ENCODE measurements at places on chromosomes 6 and 20.

DNA sequence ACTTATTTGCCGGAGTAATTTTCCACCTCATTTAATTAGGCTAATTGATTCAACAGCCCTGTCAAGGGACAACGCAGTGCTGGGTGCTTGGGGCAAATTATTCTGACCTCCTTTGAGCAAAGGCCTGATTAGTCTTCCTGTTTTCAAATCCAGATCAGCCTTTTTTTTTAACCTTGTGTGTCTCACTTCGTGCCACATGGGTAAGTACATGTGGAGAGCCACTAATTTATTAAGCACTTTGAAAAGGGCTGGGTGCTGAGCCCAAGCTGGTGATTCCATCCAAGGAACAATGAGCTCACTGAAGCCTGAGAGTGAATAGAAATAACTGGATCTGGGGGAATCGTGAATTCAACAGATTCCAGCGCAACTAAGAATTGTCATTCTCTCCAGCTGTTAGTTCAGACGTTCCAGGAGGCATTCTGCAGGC, 229.3 kb downstream of the CLIC5 start:
- no peaks in the 10 kb centered on the region for H3K27me3 ChIP-seq
- no peak overlapping the region for H3K4me3 ChIP-seq
- DNase-seq, result no peak
- peaks cover 1% of the 10 kb centered on the region for H3K36me3 ChIP-seq
- H3K4me1 ChIP-seq, result peaks cover 10% of the 10 kb centered on the region

DNA sequence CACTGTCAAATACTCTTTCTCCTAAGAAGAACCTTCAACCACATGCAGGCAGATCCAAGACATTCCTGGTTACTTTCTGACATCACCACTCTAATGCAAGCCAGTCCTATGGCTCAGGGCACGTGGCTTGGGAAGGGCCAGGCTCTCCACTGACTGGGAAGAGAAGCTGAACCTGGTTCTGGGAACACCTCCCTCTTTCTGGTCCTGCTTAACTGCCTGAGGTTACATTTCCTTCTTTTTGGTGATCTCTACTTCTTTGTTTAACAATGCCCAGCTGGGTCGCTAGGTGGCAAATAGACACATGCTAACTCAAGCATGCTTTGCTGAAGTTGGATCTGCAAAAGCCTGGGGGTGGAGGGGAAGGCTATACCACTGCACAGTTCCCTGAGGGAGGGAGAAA, 249.8 kb downstream of the GMDS start:
- no peak for DNase-seq
- no peak overlapping the region for H3K4me3 ChIP-seq
- no peaks in the 10 kb centered on the region for H3K27me3 ChIP-seq
- H3K27ac ChIP-seq, result no peak overlapping the region

DNA sequence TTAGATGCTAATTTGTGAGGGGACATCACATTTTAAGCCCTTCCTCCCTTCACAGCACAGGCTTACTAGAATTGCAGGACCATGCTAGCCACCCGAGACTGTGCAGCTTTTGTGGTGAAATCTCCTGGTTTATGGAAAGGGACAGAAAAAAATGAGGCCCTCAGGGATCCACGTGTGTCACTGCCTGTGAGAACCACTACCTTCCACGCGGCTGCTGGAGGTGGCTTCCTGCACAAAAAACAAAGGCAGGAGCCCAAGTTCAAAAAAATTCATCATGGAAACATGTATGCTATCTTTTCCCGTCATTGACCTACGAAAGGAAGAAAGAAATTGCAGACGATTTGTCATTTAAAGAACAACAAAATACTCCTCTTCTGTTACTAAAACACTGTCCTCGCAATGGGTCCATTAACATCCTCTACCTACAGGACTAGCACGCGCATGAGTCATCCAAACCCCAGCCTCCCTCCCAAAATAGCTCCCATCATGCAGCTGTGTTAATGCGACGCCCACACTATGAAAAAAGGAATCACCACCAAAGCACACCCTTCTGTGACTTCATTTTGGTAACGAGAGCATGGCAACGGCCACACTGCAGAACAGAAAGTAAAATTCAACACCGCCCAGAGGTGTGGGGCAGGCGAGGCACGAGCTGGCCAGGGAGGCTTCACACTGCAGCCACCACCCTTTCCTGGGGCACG, 45.7 kb downstream of the RAMACL start:
- H3K4me3 ChIP-seq, result peak overlapping the region; percentile 74
- no peaks in the 10 kb centered on the region for H3K36me3 ChIP-seq
- peak; percentile 62 for DNase-seq
- no peaks in the 10 kb centered on the region for H3K27me3 ChIP-seq
- no peak overlapping the region for H3K27ac ChIP-seq

- no peak for DNase-seq
- H3K27me3 ChIP-seq, result no peaks in the 10 kb centered on the region
- peaks cover 86% of the 10 kb centered on the region for H3K4me1 ChIP-seq
Measured at GRCh38 chr20:3896302-3896701, 7.1 kb downstream of the PANK2 start.

- no peak overlapping the region for H3K27ac ChIP-seq
- no peaks in the 10 kb centered on the region for H3K27me3 ChIP-seq
- no peaks in the 10 kb centered on the region for H3K4me1 ChIP-seq
- no peaks in the 10 kb centered on the region for H3K36me3 ChIP-seq
- DNase-seq, result no peak
Measured at GRCh38 chr20:24827603-24828295, 121.3 kb upstream of the CST7 start.

GRCh38 chr6:133235221-133235620, 5.9 kb upstream of the EYA4 start:
- no peaks in the 10 kb centered on the region for H3K36me3 ChIP-seq
- no peak overlapping the region for H3K27ac ChIP-seq
- H3K27me3 ChIP-seq, result peaks cover 31% of the 10 kb centered on the region
- H3K4me3 ChIP-seq, result no peak overlapping the region
- H3K4me1 ChIP-seq, result no peaks in the 10 kb centered on the region

GRCh38 chr6:167497428-167498056, 172.7 kb downstream of the TTLL2 start:
- H3K4me1 ChIP-seq, result no peaks in the 10 kb centered on the region
- DNase-seq, result no peak
- no peak overlapping the region for H3K27ac ChIP-seq
- no peak overlapping the region for H3K4me3 ChIP-seq
- H3K36me3 ChIP-seq, result no peaks in the 10 kb centered on the region

- H3K36me3 ChIP-seq, result no peaks in the 10 kb centered on the region
- no peak for DNase-seq
- H3K4me3 ChIP-seq, result no peak overlapping the region
- H3K27ac ChIP-seq, result no peak overlapping the region
Measured at GRCh38 chr6:44989391-44989790, 338.7 kb upstream of the RUNX2 start.

DNA sequence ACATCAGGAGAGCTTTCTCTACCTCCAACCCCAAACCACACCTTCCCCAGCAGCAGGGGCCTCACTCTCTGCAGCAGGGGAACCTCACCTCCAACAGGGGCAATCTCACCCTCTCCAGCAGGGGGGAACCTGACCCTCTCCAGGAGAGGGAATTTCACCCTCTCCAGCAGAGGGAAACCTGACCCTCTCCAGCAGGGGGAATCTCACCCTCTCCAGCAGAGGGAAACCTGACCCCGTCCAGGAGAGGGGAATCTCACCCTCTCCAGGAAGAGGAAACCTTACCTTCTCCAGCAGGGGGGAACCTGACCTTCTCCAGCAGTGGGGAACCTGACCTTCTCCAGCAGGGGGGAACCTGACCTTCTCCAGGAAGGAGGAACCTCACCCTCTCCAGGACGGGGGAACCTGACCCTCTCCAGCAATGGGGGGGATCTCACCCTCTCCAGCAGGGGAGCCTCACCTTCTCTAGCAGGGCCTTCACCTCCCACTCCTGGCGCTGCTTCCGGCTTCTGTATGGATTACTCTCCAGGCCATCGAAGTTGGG, 3.1 kb downstream of the B3GALT4 start:
- H3K4me1 ChIP-seq, result peaks cover 36% of the 10 kb centered on the region
- peak overlapping the region; percentile 18 for H3K27ac ChIP-seq
- H3K4me3 ChIP-seq, result no peak overlapping the region

- no peaks in the 10 kb centered on the region for H3K36me3 ChIP-seq
- no peaks in the 10 kb centered on the region for H3K4me1 ChIP-seq
- no peaks in the 10 kb centered on the region for H3K27me3 ChIP-seq
- DNase-seq, result no peak
- no peak overlapping the region for H3K4me3 ChIP-seq
Measured at GRCh38 chr6:114833211-114833610, 490.4 kb upstream of the HS3ST5 start.

GRCh38 chr6:128403618-128404444, 116.6 kb downstream of the PTPRK start:
- peak overlapping the region; percentile 3 for H3K4me3 ChIP-seq
- peaks cover 14% of the 10 kb centered on the region for H3K4me1 ChIP-seq
- no peak for DNase-seq
- H3K27ac ChIP-seq, result no peak overlapping the region
- H3K36me3 ChIP-seq, result no peaks in the 10 kb centered on the region
- no peaks in the 10 kb centered on the region for H3K27me3 ChIP-seq

GRCh38 chr20:4545526-4545925, 176.2 kb upstream of the PRND start:
- no peak overlapping the region for H3K4me3 ChIP-seq
- H3K4me1 ChIP-seq, result no peaks in the 10 kb centered on the region
- no peak for DNase-seq
- H3K27me3 ChIP-seq, result peaks cover 41% of the 10 kb centered on the region
- no peaks in the 10 kb centered on the region for H3K36me3 ChIP-seq
- H3K27ac ChIP-seq, result no peak overlapping the region

DNA sequence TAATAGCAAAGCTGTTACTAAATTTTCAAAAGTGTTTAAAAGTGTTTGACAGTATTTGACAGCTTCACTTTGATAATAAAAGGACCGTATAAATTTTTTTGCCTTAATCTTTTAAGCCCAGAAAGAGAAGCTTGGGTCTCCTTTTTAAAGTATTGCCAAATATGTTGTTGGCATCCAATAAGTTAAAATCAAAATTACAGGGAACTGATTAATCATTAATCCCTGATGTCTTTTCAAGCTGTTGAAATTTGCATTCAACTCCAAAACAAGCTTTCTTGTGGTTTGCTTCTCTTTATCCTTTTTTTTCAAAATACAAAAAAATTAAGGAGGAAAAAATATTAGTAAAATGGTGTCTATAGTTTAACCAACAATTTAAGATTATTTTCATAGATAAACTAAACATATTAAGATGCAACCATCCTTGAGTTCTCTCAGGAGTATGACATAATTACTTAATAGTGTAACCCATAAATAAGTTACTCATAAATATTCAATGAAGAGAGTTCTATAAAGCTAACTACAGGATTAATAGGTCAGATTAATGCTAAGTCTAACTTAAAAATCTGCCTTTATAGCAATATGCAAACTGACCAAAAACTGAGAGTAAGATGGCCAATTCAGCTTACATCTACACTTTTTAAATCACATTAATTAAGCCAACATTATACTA, 27.0 kb upstream of the CALHM6 start:
- no peak overlapping the region for H3K27ac ChIP-seq
- H3K4me3 ChIP-seq, result no peak overlapping the region
- DNase-seq, result no peak
- H3K36me3 ChIP-seq, result no peaks in the 10 kb centered on the region
- H3K4me1 ChIP-seq, result no peaks in the 10 kb centered on the region

- H3K27ac ChIP-seq, result peak overlapping the region; percentile 9
- H3K27me3 ChIP-seq, result no peaks in the 10 kb centered on the region
- H3K4me1 ChIP-seq, result peaks cover 83% of the 10 kb centered on the region
- peak; percentile 73 for DNase-seq
- H3K36me3 ChIP-seq, result no peaks in the 10 kb centered on the region
Measured at GRCh38 chr6:159077123-159077522, 32.3 kb upstream of the TAGAP start.

DNA sequence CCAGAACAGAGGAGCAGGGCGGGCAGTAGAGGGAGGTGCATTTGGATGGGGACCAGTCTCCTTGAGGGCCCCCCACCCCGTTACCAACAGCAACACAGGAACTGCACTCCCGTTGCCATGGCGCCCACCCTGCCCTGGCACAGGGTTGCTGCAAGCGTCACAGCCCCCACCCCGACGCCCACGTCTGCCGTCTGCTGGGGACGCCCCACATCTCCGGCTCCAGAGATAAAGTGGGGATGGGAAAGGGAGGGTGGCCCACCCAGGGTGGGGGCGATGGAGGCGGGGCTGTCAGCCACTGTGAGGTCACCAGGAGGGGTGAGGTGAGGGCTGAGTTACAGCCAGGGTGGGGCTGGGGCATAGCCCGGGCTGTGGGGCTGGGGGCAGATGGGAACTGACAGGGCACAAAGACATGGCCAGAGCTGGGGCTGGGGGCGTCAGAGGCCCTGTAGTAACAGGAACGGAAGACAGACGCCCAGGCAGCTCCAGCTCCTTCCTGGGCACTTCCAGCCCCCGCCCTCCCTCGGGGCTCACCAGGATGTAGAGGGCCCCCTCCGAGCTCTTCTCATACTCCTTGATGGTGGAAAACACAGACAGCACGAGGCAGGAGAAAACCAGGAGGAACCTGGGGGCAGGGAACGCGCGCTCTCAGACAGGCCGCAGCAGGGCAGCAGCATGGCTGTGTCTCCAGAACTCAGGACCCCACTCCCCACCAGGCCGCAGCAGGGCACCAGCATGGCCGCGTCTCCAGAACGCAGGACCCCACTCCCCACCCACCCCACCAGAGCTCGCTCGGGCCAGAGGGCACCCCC, 26.0 kb downstream of the KCNQ2 start:
- peaks cover 7% of the 10 kb centered on the region for H3K27me3 ChIP-seq
- no peak overlapping the region for H3K27ac ChIP-seq
- no peak overlapping the region for H3K4me3 ChIP-seq

Measured in activated T-cell treated with anti-CD3 and anti-CD28 coated beads, Interleukin-2, amount 50 U/mL, for 72 hours (primary cell).